Stimulated activated CD8-positive, alpha-beta memory T cell treated with anti-CD3 and anti-CD28 coated beads, Interleukin-15, amount 100 ng/mL, for 48 hours (primary cell): ENCODE measurements at places on chromosomes 6 and 20.
A peak's percentile ranks its signal among the peaks of the same experiment; 100 is the strongest.

DNA sequence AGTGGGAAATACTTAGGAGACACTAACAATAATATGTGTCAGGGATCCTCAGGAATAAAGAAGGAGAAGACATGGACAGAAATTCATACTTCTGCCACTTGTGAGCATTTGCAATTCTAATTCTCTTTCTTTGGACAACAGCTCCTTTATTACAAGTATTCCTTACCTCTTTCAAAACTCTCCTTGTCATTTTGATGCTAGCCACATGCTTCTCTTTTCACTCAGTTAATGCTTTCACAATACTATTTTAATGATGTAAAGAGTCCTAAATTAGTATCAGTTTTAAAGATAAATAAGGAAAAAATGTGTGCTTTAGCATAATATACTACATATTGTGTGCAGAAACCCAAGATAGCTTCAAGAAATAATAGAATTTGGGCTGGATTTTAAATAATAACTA lies 62.5 kb downstream of the AHI1 start:
- no peak for DNase-seq

GRCh38 chr6:75337835-75338580 lies 53.4 kb upstream of the TMEM30A start:
- no peak for DNase-seq

DNA sequence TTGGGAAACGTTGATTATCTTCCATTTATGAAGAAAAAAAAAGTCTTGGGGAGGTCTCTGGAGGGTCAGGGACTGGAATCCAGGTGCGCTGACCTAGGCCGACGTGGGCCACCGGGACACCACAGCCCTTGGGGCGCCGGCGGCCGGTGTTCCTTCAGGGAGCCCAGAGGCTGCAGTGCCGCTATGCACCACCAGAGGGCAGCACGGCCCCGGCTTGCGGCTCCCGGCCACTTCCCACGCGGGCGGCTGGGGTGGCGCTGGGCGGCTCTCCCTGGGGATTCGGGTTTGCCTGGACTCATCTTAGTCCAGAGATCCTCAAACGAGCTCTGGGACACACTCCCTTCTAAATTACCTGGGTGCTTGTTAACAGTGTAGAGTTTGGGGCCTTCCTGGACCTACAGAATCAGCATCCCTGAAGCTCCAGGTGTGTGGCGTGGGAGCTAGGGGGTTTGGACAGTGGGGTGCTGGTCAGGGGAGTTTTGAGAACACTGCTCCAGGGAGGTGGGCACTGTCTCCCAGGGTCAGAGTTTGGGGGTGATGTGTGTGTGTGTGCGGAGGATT lies 23.0 kb upstream of the GTSF1L start:
- peak; percentile 72 for DNase-seq

DNA sequence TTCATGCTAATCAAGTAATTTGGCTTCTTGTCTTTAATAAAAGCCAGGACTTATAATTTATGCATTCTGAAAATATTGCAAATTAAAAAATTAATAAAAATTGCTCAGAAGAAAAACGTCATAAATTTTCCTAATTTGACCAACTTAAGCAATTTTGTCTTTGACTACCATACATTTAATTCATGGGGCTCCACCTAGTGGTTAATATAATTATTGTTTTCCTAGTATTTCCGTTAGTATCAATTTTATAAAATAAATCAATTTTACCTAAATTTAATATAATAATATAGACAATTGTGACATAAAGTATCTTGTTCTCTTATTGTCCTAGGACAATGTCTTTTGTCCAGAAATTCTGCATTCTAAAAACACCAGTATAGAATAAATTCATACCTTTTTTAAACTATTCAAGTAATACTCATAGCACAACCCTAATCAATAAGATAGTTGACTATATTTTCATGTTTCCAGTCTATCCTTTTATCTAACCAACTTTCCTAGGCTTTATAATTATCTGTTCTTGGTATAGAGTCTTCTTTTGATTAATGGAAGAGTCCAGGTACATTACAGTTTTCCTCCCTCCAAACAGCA lies 319.9 kb downstream of the TRDN start:
- no peak for DNase-seq

- no peak for DNase-seq
These were observed 38.0 kb downstream of the SCP2D1 start for GRCh38 chr20:18851629-18852028.

GRCh38 chr6:24686408-24686807 lies 19.5 kb downstream of the ACOT13 start:
- DNase-seq, result no peak

DNA sequence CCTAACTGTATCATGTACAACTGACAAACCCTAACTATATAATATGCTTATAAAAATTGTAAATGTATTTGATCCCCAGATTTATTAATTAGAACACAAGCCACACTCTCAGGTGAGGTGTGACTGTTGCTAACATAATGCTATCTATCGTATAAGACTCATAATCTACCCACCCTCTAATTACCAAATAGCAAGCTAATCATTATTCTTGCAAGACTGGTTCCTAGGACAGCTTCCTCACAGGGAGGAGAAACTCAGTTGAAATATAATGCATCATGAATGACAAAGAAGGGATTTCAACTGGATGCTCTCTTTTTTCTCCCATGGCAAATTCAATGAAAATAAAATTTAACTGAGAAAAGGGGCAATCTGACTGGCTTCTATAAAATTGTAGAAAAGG lies 35.4 kb downstream of the ELOVL4 start:
- DNase-seq, result no peak

GRCh38 chr20:15033269-15033668 lies 695.9 kb upstream of the FLRT3 start:
- no peak for DNase-seq

GRCh38 chr6:50637267-50637666 lies 76.1 kb upstream of the TFAP2D start:
- no peak for DNase-seq

GRCh38 chr6:79630883-79631692 lies at the start of gene SH3BGRL2:
Gene SH3BGRL2, plus strand, starts transcription at chr6:79631329. Its CDS starts 133 bp downstream, at chr6:79631462.
- DNase-seq, result peak; percentile 6

- DNase-seq, result no peak
These were observed 757.0 kb downstream of the PTPRT start for GRCh38 chr20:42432496-42433334.

GRCh38 chr6:129448965-129449364 lies 261.0 kb downstream of the ARHGAP18 start:
- DNase-seq, result no peak

- no peak for DNase-seq
These were observed 17.2 kb upstream of the TAGAP start for GRCh38 chr6:159061805-159062563.

GRCh38 chr6:149266659-149267058 lies 50.9 kb upstream of the TAB2 start:
- DNase-seq, result no peak

- no peak for DNase-seq
These were observed 44.3 kb downstream of the KCNS1 start for GRCh38 chr20:45056473-45057173.

- DNase-seq, result no peak
These were observed 23.9 kb upstream of the BAG2 start for GRCh38 chr6:57147955-57148858.

DNA sequence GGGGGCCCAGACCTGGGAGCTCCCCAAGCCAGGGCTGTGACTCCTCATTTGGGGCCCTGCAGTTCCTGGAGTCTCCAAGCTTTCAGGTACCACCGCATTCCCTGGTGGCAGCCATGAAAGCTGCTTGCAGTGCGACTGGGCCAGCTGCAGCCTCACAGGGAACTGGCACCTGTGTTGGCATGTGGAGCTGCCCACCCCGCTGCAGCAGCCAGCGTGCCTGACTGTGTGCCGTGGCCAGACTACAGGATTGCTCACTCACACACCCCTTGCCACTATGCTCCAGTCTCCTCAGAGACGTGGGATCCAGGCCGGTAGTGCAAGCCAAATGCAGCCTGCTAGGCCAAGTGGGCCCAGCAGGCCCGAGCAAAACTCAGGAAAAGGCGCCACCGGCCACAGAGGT lies 450.7 kb downstream of the COL12A1 start:
- no peak for DNase-seq

DNA sequence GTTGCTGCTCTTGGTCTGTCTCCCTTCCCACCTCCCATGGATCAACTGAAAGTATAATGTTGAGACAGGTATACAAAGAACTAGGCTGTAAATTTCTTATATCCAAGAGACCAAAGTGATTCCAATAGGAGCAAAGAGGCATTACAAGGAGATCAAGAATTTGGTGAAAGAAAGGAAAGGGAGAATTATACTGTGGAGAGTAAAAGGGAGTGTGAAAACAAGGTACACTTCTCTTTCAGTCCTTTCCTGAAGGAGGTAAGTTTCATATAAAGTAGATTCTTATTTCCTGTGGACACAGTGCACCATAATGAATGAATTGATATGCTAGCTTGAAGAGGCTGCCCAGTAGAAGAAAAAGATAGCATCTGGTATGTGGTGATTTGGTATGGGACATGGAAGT lies 49.7 kb downstream of the CD2AP start:
- no peak for DNase-seq

DNA sequence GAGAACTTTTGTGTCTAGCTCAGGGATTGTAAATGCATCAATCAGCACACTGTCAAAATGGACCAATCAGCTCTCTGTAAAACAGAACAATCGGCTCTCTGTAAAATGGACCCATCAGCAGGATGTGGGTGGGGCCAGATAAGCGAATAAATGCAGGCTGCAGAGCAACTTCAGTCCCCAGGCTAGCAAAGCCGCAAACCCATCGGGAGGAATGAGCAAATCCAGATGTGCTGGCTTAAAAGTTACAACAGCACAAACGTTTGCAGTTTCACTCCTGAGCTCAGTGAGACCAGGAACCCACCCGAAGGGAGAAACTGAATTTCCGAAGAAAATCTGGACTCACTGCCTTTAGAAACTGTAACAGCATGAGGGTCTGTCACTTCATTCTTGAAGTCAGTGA lies 21.9 kb upstream of the MBOAT1 start:
- DNase-seq, result no peak

GRCh38 chr6:163707387-163708355 lies 293.2 kb downstream of the QKI start:
- DNase-seq, result no peak

DNA sequence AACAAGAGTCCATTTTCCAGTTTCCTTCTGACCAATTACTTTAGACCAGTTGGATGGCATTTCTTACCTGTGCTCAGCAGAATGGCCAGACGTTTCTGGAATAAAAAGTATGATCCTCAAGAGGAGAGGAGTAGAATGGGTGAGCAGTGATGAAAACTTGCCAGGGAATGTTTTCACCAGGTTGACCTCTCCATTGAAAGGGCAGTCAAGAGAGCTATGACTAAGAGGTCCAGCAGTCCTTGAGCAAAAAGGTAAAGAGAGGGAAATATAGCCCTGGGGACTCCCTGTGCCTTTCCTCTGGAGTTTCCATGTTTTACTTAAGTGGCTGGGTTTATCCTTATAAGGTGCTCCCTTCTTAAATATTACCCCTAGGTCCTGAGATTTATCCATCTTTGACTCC lies 210.9 kb downstream of the TBX18 start:
- no peak for DNase-seq

DNA sequence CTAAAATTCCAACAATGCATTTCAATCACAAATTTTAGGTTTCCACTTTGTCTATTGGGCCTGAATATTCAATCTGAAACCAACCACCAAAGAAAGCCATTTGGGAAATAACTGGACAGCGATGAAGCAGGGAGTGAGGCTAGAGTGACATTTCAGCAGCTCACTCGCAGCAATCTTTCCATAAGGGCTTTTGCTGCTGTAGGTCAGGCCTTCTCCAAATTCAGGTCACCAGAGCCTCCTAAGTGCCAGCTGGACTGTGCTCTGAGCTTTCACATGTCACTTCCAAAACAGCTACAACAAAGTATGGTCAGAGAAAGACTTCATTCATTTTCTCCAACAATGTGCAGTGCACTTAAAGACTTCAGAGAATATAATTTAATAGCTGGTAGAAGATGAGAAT lies 194.8 kb downstream of the FRK start:
- no peak for DNase-seq

DNA sequence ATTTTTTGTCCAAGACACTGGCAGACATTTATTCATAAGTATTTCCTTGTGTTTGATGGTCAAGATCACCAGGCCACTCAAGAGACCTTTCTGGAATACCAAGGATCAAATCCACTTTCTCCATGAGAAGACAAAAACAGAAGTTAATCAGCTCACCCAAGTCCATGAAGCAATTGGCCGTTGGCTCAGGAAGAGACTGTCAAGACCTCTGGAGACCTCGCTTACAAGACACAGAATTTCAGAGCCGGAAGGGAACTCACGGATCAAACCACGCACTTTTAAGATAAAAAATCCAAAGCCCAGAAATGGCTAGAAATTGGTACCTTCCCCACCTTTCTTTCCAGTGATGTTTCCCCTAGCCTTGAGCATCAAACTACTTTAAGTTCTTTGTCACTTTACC lies 3.3 kb downstream of the TRERF1 start:
- DNase-seq, result no peak

- DNase-seq, result no peak
These were observed 42.8 kb downstream of the GFOD1 start for GRCh38 chr6:13444604-13445003.

GRCh38 chr6:136079701-136080565 lies 170.2 kb downstream of the MTFR2 start:
- no peak for DNase-seq

DNA sequence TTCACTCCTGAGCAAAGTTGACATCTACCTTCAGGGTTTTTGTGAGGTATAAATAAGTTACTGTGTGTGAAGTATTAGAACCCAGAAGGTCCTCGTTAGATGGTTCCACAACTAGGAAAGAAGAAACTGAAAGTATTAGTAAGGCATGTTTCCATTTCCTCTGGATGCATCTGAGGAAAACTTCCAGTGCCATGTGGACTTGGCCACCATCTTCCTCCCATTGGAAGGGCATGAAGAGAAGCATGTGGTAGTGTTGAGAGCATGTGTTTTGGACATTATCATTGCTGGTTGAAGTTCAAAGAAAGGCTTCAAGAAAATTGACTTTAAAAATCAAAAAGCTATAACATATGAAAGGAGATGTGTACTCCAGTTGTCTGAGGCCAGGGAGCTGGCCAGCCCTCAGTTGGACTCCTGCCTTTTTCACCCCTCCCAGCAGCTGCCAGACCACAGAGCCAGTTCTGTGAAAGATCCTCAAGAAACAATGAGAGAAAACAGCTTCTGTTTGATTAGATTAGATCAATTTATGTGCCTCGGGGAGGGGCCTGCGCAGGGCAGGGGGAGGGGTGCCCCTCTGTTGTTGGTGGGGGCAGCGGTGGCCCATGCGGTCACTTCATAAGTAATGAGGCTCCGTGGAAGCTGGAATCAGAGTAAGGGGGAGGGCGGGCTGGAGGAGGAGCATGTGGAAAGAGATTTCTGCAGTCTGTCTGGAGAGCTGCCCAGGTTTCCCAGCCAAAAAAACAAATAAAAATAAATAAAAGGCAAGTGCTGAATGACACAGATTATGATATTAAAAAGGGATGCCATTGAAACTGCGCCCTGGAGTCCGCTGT lies 154.0 kb downstream of the JARID2 start:
- DNase-seq, result no peak

GRCh38 chr6:158772172-158772571 lies 47.0 kb downstream of the EZR start:
- DNase-seq, result no peak

DNA sequence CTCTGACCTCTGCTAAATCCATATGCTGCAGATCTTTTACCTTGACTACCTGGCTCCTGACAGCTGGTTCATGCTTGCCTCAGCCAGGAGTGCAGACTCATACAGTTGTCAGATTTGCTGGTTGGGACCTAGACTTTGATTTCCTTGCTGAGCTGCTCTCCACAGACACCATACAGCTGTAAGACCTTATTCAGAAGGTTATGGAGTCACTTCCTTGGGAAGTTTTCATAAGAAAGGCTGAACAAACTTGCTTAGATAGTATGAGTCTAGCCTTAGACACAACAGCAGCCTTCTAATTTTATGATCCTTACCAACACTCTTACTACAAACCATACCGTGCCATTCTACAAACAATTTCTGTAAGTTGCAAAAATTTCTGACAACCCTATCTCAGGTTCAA lies 102.9 kb downstream of the EDN1 start:
- no peak for DNase-seq
